Mesenteric fat pad (tissue), 1 donor: ENCODE measurements at places on chromosomes 7 and 10. TPM values are rescaled to one million over a fixed set of nuclear protein-coding genes. Genes with fewer than 3 reads are reported as not detected.

Gene DNAH11
- total RNA-seq: 0.26 TPM

Gene SPDYE11
- total RNA-seq: not detected

Gene SHH
- total RNA-seq: not detected

Gene TCERG1L
- total RNA-seq: not detected

Gene CADPS2
- total RNA-seq: 9.7 TPM

Gene ANXA11
- 456 TPM for total RNA-seq
